ENCODE measurements at places on chromosomes 16 and 17.

- DNase-seq: no peak
These were observed 47.8 kb upstream of the SCNN1B start for GRCh38 chr16:23254338-23254737.

DNA sequence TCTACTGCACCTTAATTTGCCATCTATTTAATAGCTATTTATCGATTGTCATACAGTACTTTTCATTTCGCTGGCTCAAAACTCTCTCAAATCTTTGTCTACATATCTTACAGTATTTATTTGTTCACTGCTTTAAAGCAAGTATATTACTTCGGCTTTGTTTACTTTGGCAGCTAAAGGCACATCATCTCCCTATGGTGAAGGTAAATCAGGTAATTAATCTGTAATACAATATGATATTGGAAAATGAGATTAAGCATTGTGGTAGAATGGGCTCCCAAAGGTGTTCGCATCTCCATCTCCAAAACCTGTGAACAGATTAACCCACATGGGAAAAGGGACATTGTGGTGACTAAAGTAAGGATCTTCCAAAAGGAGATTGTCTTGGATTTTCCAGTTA lies 6.5 kb downstream of the TMEM170A start:
- no peak for DNase-seq

- no peak for DNase-seq
These were observed 4.6 kb downstream of the PIEZO1 start for GRCh38 chr16:88780142-88781062.

DNA sequence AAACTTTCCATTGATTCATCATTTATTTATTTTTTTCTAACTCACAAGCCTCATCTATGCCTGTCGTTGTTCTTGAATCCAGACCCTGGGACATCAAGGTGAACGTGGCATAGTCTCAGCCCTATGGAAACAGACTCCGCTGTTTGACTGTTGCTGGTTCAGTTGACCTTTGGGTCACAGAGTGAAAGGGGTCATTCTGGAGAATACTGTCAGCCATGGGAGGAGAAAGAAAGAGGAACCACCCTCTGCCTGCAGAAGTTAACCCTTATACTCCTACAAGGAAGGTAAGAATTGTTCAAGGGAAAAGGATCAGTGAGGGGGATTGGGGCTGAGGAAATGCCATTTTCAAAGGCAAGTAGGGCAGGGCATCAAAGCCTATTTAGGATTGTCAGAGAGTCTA lies 387.6 kb upstream of the MAF start:
- no peak for DNase-seq

DNA sequence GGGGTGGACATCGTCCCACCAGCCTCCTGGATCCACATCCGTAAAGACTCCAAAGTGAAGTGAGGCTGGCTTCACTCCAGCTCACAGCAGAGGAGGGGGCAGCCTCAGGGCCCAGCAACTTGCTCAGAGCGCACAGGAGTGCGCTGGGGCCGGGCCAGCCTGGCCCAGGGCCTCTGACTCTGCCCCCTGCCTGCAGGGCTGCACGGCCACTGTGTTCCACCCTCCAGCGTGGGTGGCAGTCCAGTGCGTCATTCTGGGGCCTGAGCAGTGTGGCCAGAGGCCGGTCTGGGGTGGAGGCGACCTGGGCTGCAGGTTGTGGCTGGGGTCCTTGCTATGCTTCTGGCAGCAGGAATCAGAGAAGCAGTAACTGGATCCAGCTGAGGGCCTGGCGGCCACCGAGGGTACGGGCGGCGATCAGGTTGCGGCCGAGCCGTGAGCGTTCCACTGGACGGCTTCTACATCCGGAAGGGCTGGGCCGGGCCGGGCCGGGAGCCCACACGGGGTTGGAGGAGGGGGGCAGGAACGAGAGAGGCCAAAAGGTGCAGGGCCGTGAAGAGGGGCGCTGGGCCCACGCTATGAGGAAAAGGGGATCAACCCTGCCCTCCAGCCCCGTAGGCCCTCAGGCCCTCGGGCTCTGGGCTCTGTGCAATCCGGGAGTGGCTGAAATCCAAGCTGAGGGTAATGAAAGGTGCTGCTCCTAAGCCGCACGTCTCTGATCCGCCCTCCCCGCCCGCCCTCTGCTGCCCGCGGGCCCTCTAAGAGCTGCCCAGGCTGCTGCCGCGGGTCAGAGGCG lies at the start of gene FSCN2:
FSCN2 (plus strand) TSS at position 787 of the 793 bp plus-strand sequence. CDS start 155 bp downstream, outside the sequence.
- DNase-seq: peak; percentile 58

GRCh38 chr17:77332981-77333685 lies 192.4 kb downstream of the SEC14L1 start:
- DNase-seq: no peak

- no peak for DNase-seq
These were observed 605.8 kb upstream of the GOT2 start for GRCh38 chr16:59339871-59340270.

DNA sequence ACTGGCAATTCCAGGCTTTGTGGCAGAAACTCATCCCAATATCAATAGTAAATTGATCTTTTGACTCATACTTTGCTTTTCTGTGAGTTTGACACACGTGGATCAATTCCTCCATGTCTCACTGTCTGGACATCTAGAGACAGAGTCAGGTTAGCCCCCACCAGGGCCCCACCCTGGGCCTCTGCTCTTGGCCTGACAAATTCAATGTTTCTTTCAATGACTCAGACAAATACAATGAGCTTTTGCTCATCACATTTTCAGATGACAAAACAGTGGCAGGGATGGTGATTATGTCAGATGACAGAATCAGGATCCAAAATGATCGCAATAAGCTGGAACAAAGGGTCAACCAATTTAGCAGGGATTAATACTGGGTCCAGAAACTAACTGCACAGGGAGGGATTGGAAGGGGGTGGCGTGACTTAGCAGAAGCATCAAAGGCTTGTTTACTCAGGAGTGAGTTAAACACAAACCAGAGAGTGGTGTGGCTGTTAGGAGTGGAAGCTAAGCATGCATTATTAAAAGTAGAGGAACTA lies 90.5 kb upstream of the ASIC2 start:
- DNase-seq: no peak

- no peak for DNase-seq
These were observed 10.6 kb downstream of the TBX4 start for GRCh38 chr17:61462719-61463315.

DNA sequence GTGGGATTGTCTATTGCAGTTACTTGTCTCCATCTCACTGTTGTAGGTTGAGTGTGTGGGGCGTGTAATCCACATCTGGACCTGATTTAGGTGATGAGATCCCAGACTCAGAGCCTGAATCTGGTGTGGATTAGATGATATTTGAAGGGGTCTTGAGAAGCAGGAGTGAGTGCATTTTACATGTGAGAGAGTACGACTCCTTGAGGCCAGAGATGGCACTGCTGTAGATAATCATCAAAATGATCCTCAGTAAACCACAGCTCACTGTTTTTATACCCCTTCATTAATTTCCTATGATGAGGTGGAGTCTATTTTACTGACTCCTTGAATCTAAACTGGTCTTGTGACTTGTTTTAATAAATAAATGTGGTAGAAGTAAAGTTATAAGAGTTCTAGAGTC lies 732.5 kb downstream of the KCNJ2 start:
- DNase-seq: no peak

- DNase-seq: no peak
These were observed 202.8 kb upstream of the FOXF1 start for GRCh38 chr16:86307514-86307903.

GRCh38 chr17:40526668-40527067 lies 25.2 kb upstream of the TNS4 start:
- no peak for DNase-seq

GRCh38 chr17:48160177-48161081 lies 52.9 kb downstream of the SNX11 start:
- no peak for DNase-seq

DNA sequence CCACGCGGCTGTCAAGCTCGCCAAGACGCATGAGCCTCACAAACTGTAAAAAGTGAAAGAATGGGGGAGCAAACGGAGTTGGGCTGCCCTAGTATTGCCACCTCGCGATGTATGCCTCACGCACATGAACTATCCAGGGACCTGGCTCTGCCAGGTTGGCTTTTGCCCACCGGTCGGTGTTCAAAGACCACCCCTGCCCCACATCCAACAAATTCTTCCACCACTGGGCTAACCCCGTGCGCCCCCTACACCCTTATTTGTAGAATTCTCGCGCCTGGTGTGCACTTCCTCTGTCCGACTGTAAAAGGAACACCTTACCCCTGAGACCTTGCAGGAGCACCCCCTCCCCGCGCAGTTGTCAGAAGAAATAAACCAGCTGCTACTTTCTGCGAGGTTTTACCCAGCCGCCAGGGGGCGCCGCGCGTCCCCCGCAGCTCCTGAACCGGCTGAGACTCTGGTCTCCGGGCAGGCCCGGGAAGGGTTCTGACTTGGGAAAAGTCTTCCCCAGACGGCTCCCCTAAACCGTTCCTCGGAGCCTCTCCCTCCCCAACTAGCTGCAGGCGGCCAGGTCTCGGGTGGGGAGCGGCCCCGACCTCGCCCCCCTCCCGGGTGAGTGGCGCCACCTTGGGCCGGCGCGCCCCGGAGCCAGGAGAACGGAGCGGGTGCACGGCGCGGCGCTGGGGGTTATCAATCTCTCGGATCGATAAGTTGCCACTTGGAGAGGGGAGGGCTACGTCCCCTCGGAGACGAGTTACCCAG lies 1.7 kb upstream of the ZNF423 start:
- DNase-seq: peak; percentile 65

- DNase-seq: no peak
These were observed 31.3 kb upstream of the ANKRD40CL start for GRCh38 chr17:50798424-50799288.

- no peak for DNase-seq
These were observed 255.4 kb upstream of the CACNG5 start for GRCh38 chr17:66579556-66579955.

GRCh38 chr17:76147211-76148014 lies 6.4 kb upstream of the FOXJ1 start:
- DNase-seq: no peak

- DNase-seq: no peak
These were observed 16.1 kb downstream of the KCNJ16 start for GRCh38 chr17:70091005-70091568.

DNA sequence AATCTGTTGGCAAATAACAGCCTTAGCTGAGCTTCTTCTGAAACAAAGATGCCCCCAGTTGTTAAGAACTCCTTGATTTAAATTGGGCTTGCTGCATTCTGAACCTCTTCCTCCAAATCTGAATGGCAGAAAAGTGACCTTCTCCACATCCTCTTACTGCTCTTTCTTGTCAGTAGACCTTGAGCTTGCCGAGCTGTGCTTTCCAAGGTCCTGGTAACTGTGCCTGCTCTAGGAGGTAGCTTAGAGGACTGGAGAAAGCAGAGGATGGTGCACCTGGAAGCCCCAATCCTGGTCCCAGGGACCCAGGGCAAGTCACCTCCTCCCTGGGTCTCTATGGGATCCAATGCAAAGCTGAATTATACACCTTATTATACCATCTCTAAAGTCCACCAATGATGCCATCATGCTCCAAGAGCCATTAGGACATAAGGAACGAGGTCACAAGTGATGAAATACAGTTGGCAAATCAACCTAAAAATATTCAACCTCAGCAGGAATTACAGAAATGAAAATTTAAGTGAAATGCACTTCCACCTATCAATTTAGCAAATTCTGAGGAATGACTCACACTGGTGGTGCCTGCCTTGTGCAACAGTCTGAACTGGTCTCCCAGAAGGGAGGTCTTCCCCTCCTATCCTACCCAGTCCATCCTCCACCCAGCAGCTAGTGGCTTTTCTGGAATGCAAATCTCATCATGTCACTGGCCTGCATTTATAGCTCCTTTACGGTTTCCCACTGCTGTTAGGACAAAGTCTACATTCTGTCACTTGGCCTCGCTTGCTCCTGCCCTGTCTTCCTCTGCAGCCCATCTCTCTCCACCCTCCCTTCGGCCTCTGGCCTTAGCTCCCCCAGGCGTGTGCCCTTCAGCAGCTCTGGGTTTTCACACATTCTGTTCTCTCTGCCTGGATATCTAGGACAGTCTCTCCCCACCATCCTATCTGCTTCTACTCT lies 36.6 kb downstream of the TOM1L2 start:
- DNase-seq: no peak

GRCh38 chr17:21239680-21240368 lies 13.4 kb downstream of the NATD1 start:
- DNase-seq: peak; percentile 24

DNA sequence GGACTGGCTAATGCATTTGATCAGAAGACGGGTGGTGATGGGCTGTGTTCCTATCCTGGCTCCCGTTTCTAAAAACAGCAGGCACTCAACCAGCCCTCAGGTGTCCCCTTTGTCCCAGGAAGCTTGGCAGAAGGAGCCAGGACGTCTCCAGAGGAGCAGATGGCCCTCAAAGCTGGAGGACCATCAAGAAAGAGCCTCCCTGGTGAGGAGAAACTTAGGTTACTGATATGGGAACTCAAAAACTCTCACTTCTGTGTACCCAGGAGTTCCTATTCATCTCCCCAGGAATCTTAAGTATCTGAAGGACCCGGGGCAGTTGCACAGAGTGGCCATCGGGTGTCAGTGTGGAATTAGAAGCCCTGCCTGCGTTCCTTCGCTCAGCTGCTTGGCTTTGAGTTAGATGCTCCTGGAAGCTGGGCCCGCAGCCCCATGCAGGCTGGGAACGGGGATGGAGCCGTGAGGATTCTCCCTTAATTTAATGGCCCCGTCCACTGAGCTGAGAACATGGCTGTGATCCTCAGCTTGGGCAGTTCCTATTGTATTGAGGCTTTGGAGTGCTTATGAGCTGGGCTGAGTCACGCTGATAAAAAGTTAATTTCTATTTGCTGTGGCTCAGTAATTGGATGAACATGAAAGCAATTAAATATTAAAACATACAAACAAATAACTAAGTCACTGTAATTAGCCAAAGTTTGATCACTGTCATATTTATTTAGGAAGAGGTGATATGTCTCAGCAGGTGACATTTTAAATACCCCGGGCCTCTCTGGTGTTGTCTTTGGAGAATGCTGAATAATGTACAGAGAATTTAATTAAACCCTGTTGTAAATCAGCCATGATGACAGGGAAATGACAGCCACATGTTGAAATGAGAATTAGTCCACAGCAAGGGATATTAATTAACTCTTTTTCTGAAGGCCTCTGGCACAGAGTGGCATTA lies 402.1 kb downstream of the SEC14L1 start:
- peak; percentile 78 for DNase-seq

- no peak for DNase-seq
These were observed 83.5 kb upstream of the WSCD1 start for GRCh38 chr17:5986644-5987043.

DNA sequence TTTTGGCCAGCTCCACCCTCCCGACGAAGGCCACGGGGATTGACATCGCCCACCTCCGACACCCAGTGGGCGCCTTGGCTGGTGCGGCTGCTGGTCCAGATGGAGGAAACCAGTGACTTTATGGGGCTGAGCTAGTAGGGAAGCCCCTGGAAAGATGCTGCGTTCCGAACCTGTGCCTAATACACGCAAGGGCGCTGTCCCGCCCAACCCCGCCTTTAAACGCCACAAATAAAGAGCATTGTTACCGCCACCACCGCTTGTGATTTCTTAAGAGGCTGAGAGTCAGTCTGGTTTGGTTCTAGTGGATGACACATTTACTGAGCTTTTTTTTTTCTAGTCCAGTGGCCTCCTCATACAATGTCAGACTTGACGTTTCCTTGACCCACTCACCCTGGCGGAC lies 107.9 kb downstream of the AATF start:
- DNase-seq: no peak
